ENCODE measurements at places on chromosomes 2 and 18.

- no peak for DNase-seq
Measured at GRCh38 chr2:54867457-54867856, 144.0 kb downstream of the EML6 start.

- no peak for DNase-seq
Measured at GRCh38 chr2:208103616-208104015, 20.7 kb downstream of the CRYGD start.

GRCh38 chr2:172997031-172997430 is 78.6 kb upstream of the MAP3K20 start:
- DNase-seq: no peak

DNA sequence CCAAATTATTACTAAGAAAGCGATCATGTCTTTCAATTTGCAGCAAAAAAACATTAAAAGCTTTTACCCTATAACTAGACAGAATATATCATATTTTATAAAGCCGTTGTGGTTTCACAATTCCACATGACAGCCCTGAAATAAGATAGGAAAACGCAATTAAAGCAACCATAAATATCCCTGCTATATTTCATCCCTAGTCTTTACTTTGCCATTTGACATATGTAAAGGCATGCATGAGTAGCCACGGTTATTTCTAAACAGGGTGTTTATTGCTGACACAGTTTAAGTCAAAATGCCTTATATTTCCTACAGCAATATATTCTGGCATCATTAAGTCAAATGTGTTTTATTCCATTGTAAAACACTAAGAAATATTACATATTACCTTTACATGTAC is 239.9 kb downstream of the DSEL start:
- no peak for DNase-seq

DNA sequence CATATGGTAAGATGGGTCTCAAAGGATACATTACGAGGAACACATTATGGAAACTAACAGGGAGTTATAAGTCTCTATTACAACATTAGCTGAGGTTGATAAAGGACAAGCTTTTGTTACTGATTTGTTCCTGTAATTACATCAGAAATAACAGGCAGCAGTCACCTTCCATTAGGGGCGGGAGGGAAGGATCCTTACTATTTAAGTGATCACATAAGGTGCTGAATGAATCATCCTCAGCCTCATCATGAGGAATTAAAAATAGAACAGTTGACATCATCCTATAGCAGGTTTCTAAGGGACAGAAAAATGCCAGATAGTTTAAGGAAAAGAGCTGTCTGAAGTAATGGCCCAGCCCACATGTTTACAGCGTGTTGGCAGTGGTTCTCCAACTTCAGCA is 86.9 kb upstream of the MGAT5 start:
- no peak for DNase-seq

- DNase-seq: no peak
Measured at GRCh38 chr2:128215897-128216642, 102.6 kb downstream of the HS6ST1 start.

DNA sequence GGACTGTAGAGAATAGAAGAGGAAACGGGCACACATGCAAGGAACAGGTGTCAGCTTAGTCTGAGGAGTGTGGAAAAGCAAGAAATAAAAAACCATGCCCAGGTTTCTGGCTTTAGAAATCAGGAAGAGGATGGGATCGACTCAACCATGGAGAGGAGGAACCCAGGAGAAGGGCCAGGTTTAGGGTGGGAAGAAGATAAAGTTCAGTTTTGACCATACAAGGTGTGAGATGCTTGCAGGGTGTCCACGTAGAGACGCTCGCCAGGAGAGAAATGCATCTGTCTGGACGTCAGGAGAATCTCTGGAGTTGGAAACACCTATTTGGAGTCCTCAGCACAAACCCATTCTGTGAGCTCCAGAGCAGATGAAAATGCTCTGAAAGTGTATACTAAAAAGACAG is 275.1 kb downstream of the CYRIA start:
- no peak for DNase-seq

DNA sequence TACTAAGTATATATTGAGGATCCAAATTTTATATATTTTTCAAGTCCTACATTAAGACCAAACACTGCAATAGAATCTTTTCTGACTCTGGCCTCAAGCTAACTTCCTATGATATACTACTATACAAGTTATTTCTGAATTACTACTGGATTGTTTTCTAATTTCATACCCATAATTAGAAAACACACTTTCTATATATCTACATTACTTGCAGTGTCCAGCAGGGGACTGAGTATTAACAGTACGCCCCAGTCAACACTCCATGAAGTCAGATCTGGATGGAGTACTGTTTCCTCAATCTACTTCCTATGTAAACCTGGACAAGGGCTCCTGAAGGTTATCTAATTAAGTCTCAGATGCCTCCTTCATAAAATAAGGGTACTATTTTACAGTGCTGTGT is 26.5 kb downstream of the RMP24 start:
- no peak for DNase-seq

DNA sequence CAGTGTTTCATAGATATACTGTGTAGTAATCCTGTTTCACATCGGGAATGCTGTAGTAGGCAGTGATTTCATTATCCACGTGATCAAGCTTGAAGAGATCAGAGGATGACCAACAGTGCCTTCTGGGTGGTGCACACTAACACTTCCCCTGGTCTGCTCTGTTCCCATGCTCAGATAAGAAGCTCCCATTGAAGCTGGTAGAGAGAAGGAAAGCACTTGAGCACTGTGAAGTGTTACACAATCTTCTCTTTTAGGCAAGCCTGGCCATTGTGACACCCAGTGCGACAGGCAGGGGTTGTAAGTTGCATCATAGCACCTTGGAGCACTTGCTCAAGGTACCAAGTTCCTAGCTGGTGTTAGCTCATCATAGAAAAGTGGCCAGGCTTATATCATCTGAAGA is 30.6 kb upstream of the GPD2 start:
- no peak for DNase-seq

DNA sequence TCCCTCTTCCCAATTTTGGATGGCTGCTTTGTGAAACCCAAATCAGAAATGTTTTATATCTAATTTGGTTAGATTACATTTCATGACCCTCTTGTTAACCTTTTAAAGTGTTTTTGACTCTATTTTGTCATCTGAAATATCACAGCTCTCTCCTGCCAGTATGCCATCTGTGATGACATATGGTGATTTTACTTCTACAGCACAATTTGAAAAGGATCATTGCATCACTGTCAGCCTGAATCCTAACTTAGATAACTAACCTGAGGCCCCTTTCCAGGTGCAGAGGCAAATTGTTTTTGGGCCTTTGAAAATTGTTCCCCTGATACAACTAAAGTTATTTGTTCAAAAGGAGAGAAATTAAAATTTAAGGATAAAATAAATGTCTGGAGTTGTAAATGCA is 1023.4 kb upstream of the LRRTM1 start:
- no peak for DNase-seq

GRCh38 chr18:7370802-7371201 is 139.9 kb downstream of the LRRC30 start:
- DNase-seq: no peak

DNA sequence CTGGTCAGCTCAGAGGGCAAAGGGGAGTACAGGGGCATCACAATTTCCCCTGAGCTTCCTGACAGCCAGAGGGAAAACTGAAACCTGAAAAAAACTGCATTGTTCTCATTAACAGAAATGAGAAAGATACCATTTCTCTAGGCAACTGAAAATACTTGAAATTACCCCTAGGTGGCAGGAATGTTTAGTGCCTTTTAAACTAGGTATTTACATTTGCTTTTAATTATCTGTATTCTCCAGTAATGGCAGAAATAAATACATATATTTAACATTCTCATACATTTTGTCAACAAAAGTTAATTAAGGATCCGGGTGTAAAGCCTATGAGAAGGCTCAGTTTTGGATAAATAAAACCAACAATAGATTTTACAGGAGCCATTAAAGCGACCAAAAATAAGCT is 34.5 kb downstream of the RPL31 start:
- DNase-seq: no peak

DNA sequence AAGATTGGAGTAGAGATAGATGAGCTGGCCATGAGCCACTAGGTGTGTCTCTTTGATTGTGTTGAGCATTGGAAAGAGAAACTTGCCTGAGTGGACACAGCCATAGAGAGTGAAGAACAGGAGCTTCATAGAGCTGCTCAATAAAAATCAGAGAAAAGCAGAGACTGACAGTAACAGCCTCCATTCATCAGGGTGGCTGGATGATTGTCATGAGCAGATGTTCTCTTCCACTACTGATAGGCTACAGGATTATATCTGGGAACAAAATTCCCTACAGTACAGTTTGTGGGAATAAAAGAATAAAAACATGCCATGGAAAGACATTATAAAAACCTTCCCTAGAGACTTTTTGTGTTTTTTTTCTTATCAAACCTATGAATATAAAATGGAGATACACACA is 404.8 kb upstream of the ACVR2A start:
- no peak for DNase-seq

GRCh38 chr2:21095714-21096113 is 28.1 kb upstream of the TDRD15 start:
- no peak for DNase-seq

GRCh38 chr2:28545590-28546200 is 49.8 kb downstream of the PLB1 start:
- no peak for DNase-seq

- DNase-seq: no peak
Measured at GRCh38 chr2:141723814-141724213, 407.0 kb downstream of the LRP1B start.

DNA sequence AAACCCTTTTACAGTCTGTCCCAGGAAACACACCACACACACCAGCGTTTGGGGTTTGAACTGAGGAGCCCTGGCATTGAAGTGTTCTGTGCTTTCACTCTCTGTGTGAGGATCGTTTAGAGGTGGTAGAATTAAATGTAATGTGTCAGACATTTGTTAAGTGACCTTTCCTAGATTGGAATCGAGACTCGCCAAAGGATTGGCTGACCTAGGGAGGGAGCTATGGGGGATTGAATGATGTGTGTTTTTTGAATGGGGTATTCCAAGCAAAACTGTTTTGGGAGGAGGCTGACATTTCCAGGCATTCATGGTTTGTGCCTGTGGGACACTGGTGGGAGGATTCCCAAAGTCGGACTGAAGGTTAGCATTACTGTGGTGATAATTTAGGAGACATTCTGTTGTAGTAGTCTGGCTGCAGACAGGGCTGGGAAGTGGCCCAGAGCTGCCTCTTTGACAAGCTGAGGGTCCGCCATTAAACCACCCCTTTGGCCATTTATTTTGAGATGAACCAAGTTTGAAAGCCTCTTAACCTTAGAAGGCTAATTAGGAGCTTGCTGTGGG is 1.7 kb downstream of the MYO1B start:
- DNase-seq: no peak

GRCh38 chr2:117996525-117996924 is 17.3 kb downstream of the CCDC93 start:
- DNase-seq: no peak

DNA sequence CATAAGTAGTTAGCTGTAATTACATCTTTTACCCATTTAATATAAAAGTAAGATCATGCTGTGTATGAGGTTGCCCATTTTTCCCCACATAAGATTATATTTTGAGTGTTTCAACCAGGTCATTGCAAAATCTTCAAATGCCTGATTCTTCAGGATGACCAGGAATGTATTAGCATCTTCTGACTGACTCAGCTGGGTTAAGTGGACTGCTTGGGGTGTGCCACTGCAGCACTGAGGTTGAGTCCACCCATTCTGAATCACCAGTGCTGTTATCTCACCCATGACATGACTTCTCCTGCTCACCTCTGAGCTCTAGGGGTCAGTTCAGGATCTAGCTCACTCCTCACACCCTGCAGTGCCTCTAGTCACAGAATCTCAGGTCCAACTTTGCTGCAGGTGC is 576.7 kb upstream of the ZEB2 start:
- no peak for DNase-seq

DNA sequence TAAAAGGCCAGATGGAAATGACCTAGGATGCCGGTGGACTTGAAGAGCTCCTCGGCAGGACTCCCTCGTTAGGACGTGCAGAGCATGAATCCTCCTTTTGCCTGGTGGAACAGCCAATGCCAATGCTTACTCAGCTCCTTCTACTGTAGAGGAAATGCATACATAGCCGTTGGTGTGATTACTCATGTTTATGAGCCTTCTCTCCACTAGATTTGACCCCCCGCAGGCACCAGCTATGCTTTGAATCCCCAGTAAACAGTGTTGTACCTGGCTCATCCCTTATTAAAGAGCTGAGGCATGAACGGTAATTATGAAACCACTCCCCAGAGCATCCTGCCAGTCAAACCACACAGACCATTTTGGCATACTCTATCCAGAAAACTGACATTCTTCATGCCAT is 172.8 kb downstream of the ANTXR1 start:
- no peak for DNase-seq
